HS-5 (cell line): ENCODE measurements at places on chromosomes 3 and 15.

DNA sequence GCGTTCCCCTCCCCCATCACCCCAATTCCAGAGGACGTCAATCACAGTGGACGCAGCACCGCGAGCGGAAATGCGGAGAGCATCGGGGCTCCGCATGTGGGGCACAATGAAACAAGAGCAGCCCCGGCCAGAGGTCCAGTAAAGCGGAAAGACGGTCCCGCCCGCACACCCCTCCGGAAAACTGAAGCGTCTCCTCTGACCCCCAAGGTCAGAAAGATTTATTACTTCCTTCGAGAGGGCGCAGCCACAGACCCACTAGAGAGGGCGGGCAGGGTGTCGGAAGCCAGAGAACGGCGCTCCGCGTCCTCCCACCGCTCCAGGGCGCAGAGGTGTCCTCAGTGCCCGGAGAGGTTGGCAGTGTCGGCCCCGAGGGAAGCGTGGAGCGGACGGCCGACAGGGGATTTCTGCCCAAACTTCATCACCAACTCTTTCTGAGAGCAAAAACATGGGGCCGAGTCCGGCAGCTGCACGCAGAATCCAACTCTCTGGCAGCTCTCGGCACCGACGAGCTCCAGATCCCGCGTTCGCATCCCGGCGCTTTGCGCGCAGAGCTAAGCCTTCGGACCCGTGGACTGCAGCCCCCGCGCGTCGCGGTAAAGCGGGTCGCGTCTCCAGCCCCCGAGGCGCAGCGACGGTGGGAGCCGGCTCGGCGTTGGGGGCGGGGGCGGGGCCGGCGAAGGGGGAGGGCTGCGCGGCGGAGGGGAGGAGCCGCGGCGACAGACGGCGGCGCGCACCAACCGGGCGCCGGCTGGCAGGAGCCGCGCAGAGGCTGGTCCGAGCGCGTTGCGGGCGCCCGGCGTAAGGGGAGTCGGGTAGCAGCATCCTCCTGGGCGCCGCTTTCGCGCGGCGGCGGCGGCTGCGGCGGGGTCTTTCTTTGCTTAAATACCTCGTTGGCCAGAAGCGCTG is at the start of gene CHST2:
Gene CHST2, plus strand, starts transcription at position 763 of the 906 bp plus-strand sequence. CDS start 1,046 bp downstream, outside the sequence.
- no peak for DNase-seq

- no peak for DNase-seq
These were observed 177.5 kb downstream of the EPHA6 start for GRCh38 chr3:96991800-96992365.

GRCh38 chr3:87997966-87998365 is 60.8 kb downstream of the CGGBP1 start:
- no peak for DNase-seq

- DNase-seq, result no peak
These were observed 43.0 kb downstream of the ZBTB38 start for GRCh38 chr3:141411251-141411771.

- DNase-seq, result no peak
These were observed 660 bp upstream of the RTF1 start for GRCh38 chr15:41416128-41416741.

GRCh38 chr15:99550077-99550476 is 15.7 kb upstream of the MEF2A start:
- DNase-seq, result no peak

GRCh38 chr3:149593418-149594160 is 64.2 kb downstream of the WWTR1 start:
- no peak for DNase-seq

GRCh38 chr3:194689493-194689944 is 3.8 kb downstream of the FAM43A start:
- DNase-seq, result no peak

- DNase-seq, result no peak
These were observed 133.6 kb upstream of the RAP2B start for GRCh38 chr3:153028381-153028780.

DNA sequence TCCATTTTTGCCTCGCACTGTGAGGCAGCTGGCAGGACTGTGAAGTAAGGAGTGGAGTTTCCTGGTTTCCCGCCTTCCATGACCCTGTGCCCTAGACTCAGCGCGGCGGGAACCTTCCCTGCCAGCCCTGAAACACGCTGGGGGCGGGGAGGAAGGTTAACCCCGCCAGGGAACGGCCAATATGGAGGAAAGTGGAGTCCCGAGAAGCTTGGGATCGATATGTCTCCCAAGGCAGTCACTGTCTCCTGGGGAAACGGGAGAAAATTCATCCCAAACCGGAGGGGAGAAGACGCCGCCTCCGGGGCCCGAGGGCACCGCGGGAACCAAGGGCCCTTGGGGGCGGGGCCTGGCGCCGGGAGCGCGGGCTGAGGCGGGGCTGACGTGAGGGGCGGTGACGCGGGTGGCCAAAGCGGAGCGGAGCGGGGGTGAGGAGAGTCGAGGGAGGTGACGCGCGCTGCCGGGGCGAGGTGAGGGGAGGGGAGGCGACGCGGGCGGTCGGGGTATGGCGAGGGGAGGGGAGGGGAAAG is at the start of gene HMCES:
Gene HMCES, plus strand, starts transcription at position 432 of the 527 bp plus-strand sequence. CDS start 863 bp downstream, outside the sequence.
- DNase-seq, result peak; percentile 50

GRCh38 chr3:36893826-36894225 is 51.0 kb downstream of the TRANK1 start:
- DNase-seq, result no peak

DNA sequence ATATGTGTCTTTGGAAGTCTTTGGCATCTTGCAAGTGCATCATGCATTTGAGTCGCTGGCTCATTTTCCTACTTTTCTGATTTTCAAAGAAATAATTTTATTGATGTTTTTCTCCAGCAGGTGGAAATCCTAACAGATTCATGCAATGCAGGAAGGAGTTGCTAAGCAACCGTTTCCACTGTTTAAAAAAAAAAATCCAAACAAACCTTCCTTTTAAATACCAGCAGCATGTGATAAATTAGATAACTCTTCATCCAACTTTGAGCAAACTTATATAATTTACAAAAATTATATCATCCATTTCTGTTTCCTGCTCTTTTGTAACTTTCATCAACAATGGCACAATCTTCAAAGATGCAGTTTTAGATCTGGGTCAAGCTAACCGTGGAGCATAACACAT is 364.1 kb downstream of the MFSD1 start:
- DNase-seq, result no peak
